ENCODE measurements at places on chromosomes 2 and 18. TPM values are rescaled to one million over a fixed set of nuclear protein-coding genes. Genes with fewer than 3 reads are reported as not detected.
A peak's percentile ranks its signal among the peaks of the same experiment; 100 is the strongest.

DNA sequence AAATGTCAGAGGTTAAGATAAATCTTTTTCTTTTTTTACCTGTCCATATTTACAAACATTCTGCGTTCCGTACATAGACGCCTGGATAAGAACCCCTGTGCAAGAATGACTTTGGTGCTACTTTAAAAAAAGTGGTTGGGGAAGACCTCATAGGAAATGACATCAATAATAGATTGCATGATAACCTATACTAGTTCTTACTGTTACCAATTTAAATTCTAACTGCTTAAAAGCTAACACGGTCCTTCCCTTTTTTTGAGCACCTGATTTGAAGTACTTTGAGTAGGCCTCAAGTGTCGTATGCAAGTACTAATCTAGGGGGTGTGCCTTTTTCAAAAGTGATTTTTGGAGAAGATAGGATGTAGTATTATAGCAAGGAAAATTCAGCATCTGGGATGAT, 2.1 kb downstream of the SLC39A10 start:
- DNase-seq: no peak

DNA sequence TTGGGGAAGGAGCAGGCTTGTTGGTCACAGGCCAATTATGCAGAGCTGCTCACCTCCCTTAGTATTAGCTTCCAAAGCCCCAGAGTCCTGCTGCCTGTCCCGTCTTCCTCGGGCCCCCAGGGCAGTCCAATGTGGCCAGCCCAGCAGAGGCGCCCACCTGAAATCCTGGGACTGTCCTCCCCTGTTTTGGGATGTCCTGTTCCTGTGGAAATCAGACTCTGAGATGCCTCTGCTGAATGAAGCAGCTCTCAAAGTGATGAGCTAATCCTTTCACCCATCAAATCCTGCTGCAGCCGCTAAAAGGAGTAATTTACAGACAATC, 105.3 kb downstream of the CABLES1 start:
- no peak for DNase-seq

DNA sequence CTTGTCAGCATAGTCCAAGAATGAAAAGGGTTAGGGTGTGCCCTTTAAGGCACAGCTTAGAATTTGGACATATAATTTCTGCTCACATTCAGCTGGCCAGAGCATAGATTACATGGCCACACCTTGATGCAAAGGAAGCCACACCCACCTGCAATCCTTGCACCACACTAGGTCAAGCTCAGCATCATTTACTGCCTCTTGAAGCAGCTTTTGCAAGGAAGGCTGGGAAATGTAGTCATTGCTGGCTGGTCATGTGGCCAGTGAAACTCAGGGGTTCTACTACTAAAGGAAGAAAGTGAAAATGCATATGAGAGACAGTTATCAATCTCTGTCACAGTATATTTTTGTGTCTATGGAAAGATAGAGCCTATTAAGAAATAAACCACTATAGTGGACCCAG, 159.3 kb downstream of the GFPT1 start:
- no peak for DNase-seq

DNA sequence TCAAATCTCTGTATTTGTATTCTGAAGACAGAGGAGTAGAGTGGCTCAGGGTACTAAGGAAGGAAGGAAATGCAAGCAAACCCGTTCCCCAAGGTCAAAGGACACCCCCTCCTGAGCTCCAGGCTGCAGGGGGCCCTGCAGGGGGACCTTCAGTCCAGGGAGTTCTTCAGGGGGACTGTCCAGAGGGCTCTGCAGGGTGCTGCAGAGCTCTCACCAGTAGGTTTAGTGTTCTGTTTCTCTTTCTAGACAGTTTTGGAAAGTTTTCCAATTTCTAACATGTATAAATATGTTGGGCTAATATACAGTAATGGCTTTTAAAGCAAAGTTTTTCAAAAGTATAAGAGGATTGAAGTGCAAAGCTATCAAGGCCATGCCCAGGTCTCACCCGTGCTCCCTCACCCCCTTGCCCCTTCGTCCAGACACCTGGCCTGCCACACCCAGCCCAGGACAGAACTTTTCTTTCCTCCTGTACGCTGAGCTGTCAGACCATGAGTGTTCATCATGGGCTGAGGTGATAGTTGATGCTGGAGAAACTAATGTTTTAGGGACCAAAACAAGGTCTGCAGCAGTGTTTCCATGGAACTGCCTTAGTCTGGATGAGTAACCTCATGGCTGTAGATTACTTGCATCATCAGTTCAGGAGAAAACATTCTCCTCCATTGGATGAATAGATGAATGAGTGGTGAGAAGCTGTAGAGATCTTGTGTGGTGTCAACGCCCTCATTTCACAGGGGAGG, 134.2 kb downstream of the GLI2 start:
- no peak for DNase-seq

- no peak for DNase-seq
These were observed 421 bp upstream of the CNTNAP5 start for GRCh38 chr2:124024561-124025170.

DNA sequence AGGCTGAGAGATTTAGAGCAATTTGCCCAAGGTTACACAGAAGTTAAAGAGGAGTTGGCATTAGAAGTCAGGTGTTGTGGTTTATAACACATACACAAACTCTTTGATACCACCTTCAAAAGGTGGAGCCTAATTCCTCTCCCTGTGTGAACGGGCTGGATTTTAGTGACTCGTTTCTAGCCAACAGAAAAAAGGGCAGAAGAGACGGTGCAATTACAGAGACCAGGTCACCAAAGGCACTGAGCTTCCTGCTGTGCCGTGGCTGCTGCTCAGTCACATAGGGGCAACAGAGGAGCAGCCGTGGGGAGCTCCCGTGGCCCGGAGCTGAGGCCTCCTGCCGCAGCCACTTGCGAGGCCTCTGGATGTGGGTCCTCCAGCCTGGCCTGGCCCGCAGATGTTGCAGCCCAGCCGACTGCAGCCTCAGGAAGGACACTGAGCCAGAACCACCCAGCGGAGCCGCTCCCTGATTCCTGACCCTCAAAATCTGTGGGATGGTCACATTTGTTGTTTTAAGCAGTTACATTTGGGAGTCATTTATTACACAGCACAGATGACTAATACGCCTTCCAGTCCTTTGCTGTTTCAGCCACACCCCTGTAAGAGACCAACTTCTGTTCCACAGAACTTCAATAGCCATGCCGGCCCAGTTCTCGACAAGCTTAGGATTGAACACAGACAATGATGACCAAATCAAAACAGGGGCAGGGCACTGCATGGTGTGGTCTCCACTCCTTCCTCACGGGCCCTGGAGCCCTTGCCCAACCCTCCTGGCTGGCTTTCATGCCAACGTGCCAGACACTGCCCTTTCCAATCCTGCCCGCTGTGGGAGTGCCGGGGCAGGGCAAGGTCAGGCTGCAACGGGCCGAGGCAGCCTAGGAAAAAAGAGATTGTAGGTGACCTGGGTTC, 17.1 kb downstream of the EDAR start:
- DNase-seq: peak; percentile 94

DNA sequence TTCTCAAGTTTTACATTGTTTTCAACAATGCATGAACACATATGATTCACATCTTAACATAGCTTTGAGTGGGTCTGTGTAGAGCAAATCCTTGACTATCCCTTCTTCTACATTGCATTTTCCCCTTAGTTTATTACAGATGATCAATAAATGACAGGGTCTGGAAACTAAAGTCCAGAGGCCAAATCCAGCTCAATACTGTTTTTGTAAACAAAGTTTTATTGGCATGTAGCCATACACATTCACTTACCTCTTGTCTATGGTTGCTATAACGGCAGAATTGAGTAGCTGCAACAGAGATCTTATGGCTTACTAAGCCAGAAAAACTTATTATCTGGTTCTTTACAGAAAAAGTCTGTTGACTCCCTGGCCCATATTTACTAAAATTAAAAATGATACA, 12.8 kb downstream of the FANCL start:
- DNase-seq: no peak

- DNase-seq: peak; percentile 72
These were observed at the start of gene IL1B for GRCh38 chr2:112836695-112837117. Gene IL1B, minus strand, starts transcription at chr2:112836779. Its CDS starts 550 bp downstream, at chr2:112836229.

GRCh38 chr2:28457237-28457636, 38.6 kb upstream of the PLB1 start:
- no peak for DNase-seq

DNA sequence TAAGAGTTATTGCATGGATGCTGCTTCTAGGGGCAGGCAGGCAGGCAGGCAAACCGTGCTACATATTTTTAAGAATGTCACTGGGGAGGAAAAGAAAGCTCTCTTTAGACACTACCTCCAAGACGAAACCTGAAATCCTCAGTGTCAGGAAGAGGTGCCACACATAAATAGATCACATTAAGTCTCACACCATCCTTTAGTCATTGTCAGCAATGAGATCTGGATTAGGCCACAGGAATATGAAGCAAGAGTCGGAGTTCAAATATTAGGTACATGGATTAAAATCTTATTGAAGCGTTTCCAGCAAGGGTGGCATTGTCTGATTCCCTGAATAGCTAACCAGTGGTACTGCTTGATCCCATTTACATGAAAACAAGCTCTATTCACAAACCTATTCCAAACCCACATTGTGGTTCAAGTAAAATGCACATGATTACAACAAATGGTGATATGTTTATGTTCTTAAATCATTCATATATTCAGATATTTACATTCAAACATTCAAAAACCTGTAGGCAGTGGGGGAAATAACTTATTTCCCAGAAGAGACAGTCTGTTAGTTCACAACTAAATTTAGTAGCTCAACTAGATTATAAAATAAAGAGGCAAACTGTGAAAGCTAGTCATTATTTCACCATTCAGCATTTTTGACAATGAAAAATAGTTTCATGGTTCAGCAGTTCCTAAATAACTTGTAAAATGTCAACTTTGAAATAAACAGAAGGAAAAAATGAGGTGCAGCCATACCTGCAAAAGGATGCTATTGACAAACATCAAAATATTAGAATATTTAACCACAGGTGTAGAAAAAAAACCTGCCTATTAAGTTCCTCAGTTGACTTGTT, 195.4 kb upstream of the SIX3 start:
- DNase-seq: no peak

- DNase-seq: peak; percentile 91
These were observed 214.0 kb upstream of the KCNJ3 start for GRCh38 chr2:154484338-154485099.

DNA sequence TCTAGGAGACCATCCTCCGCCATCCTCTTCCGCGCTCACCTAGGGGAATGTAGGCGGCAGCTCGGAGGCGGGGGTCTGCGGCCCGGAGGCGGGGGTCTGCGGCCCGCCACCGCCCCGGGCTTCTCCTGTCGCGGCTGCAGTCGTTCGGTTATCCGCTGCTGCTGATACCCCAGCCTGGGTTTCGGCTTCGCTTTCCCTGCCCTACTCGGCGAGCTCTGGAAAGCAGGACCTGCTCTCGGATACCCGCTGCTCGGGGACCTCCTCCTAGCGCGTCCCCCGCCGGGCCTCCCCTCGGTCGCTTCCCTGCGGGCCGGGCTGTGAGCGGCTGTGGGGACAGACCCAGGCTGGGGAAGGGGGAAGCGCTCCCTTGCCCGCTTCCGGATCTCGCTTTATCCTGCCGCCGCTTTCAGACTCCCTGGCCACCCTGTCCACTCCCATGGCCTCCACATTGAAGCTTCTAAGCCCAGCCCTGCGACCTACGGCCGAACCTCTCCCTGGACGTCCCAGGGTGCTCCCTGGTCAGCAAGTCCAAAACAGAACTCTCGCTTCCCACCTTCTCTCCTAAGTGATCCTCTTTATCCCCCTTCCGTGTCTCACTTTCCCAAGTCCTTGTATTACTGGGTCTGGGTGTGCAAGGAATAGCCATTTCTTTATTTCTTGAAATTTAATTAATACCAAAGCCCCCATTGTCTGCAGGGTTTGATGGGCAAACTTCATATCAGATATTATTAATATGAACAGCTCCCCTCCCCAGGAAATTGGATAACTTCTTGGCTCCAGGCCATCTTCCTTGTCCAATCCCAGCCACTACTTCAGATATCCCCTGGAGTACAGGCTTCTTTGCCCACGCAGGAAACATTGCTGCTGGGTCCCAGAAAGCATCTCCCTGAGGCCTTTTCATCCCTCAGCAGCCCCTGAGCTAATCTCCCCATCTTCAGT, 769 bp downstream of the FKBP1B start:
- no peak for DNase-seq

DNA sequence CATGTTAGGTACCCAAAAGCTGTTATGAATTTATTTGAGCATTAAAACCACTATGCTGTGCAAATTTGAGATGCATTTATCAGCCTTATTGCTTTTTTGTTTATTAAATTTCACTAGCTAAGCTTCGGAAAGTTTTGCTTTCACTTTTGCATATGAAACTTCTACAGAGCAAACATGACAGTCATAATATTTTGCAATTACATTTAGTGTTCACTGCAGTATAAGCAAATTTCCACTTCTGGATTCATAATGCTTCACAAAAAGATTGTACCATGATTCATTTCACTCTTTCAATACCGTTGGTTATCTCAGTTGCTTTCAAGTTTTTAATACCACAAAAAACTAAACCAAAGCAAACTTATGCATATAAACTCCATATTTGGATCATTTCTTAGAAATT, 228.7 kb upstream of the SLC8A1 start:
- no peak for DNase-seq

GRCh38 chr2:219471476-219472371, 27.0 kb upstream of the GMPPA start:
- DNase-seq: no peak

DNA sequence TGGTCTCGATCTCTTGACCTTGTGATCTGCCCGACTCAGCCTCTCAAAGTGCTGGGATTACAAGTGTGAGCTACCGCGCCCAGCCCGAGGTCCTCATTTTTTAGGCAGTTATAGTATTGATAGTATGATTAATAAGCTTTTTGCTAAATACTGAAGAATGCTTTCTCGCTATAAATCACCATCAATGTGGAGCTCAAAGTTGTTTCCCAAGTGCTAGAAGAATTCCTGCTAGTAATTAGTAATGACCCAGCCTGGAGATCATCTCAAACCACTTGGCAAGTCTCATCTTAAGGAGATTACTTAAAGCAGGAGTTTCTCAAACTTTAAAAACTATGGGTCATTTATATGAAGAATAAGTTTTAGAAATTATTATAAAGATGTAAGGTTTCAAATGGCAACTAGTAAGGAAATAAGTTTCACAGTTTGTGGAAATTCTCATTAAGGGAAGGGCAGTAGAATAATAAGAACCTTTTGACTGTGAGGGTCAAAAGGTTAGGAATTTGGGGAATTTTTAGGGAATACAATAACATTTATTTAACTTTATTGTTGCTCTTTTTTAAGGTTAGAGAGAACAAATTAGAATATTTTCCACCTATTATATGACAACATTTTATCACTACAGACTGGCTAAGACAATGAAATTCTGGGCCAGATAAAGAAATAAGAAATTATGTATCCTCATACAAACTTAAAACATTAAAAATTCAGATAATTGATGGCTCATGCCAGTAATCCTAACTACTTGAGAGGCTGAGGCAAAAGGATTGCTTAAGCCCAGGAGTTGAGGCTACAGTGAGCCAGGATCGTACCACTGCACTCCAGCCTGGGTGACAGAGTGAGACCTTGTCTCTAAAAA, 148.6 kb upstream of the MAP3K20 start:
- no peak for DNase-seq

- no peak for DNase-seq
These were observed 70.9 kb upstream of the HAAO start for GRCh38 chr2:42863320-42863719.

- peak; percentile 84 for DNase-seq
These were observed 54.3 kb downstream of the PKDCC start for GRCh38 chr2:42102024-42102590.

SP140L gene
- total RNA-seq: 5.4 TPM

CCDC195 gene
- total RNA-seq: not detected

POTEI gene
- not detected for total RNA-seq

AP1S3 gene
- total RNA-seq: 48.0 TPM

ARHGAP15 gene
- total RNA-seq: not detected

All from renal cortical epithelial cell (primary cell).